ENCODE measurements at places on chromosomes 7 and 10.

- DNase-seq, result no peak
Observed at GRCh38 chr7:54563329-54563916, 21.2 kb downstream of the VSTM2A start.

DNA sequence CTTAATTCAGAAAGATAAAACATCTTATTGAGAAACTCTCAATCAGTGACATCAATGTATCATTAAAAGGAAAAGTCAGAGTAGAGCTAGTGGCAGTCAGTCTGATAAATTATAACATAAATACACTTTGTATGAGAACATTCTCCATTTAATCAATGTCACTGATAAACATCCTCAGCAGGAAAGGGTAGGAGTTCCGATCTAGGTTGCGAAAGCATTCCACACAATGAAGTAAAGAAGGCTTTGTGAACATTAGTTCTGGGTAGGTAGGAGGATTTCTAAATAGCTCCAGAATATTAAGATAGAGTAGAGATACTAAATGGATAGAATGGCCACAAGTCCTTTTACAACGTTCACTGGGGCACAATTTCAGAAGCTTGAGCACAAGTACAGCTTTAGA is 179.7 kb upstream of the MALRD1 start:
- no peak for DNase-seq

GRCh38 chr10:104666106-104666505 is 25.0 kb downstream of the SORCS3 start:
- no peak for DNase-seq

DNA sequence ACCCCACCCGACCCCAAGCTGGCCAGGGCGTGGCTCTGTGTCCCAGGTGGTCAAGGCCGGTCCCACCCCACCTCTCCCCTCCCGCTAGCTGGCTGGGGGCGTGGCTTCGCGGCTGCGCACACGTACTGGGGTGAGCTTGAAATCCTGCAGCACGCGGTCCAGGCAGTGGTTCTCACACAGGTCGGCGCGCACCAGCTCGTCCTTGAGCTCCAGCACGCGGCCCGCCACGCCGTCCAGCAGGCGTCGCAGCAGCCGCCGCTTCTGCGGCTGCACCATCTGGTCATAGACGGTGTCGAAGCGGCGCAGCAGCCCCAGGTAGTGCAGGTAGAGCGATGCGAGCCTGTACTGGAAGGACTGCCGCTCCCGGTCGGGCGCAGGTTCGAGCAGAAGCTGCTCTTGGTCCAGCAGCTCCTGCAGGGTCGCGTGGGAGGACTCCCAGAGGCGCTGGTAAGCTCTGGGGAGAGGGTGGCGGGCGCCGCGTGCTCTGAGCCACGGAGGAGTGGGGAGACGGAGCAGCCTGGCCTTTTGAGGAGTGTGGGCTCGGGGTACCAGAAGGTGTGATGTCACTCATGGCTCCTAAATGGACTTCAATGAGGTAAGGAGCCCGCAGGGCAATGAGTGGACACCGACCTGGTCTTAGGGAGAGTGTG is 5.8 kb downstream of the H2BK1 start:
- no peak for DNase-seq

- DNase-seq, result no peak
Observed at GRCh38 chr7:1087465-1087814, 473 bp upstream of the GPER1 start.

- DNase-seq, result peak; percentile 23
Observed at GRCh38 chr10:95907456-95908253, at the start of gene CC2D2B. Gene CC2D2B (plus strand): TSS chr10:95907975. CDS start chr10:95911324, 3,349 bp downstream.

GRCh38 chr10:60282771-60283353 is 106.8 kb downstream of the ANK3 start:
- DNase-seq, result no peak

GRCh38 chr10:1156616-1156886 is 100.4 kb downstream of the WDR37 start:
- DNase-seq, result no peak

DNA sequence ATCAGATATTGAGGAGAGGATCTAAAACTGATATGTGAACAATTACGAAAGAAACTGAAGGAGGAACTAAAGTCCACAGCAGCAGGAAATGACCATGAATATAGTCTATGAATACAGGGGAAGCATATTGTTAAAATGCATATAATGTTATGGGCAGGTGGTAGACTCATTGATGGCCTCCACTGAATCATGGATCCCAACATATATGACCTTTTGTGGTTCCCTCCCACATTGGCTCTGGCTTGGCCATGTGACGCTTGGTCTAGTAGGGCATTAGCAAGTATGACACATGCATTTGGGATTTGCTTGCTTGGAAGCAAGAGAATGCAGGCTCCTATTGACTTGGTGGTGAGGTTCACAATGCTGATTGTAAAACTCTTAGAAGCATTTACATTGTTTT is 55.2 kb upstream of the RAB18 start:
- no peak for DNase-seq

DNA sequence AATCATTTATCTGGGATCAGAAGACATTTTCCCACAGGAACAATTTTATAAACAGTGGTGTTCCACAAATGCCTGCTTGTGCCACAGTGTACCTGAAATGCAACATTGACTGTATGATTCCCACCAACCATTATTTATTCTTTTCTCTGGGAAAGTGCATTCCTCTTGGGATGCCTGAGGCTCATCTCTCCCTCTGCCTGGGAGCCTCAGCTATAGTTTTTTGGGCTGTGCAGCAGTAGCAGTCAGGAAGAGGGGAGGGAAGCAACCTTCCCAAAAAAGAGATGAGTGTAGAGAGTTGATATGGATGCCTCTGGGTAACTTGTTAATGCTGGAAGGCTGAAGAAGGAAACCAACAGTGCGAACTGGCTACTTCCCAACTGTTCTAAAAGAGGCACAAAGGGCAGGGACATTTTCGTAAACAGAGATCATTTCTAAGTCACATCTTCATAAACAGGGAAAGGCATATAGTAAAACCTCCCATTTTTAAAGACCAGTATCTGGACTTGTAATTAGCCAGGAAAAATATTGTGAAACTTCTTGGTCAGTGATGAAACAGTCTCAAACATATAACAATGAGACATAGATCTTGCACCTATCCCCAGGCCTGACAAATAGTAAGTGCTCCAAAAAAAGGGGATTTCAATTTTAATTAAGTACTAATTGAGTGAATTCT is 1.4 kb upstream of the CALD1 start:
- DNase-seq, result no peak

GRCh38 chr10:71134732-71135211 is 77.6 kb upstream of the UNC5B start:
- no peak for DNase-seq

GRCh38 chr7:90424720-90425119 is 21.5 kb downstream of the CLDN12 start:
- no peak for DNase-seq

DNA sequence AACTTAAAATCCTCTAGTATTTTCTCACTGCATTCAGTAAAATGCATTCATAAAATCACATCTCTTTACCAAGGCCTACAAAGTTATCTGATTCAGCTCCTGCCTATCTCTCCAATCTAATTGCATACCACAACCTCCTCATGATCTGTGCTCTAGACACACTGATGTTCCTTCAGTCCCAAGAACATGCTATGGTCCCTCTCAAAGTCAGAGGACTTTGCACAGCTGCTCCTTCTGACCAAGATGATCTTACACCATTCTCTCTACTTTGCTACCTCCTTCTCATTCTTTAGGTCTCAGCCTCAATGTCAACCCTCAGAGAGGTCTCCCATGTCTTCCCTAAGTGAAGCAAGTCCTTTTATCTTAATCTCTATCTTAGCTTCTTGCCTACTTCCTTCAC is 45.5 kb downstream of the CAV1 start:
- no peak for DNase-seq

- no peak for DNase-seq
Observed at GRCh38 chr7:121388950-121389349, 7.2 kb downstream of the FAM3C start.

DNA sequence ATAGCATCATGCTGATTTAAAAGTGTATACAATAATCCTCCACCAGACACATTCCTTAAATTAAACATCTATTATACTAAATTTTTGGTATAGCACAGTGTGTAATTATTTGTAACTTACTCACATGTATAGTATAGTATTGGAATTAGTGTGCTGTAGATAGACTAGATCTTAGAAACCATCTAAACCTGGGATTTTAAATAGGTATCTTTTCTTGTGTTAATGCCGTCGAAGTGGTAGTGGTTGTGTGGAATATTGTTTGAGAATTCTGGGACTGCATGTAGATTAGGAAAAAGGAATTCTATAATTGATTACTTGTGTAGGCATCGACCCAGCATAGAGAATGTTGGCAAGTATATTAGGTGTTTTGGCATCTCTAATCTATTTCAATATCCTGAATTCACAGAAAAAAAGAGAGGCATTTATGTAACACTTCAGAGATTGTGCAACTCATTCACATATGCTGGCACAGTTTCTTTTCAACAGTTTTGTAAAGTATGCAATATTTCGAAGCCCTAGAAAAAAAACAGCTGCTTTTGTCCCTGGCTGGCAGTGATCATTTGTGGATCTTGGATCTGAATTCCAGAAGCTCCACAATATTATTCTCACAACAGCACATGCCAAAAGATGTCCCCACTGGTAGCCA is 145.5 kb upstream of the AGR3 start:
- no peak for DNase-seq

- no peak for DNase-seq
Observed at GRCh38 chr10:61965703-61966395, 64.3 kb downstream of the ARID5B start.

DNA sequence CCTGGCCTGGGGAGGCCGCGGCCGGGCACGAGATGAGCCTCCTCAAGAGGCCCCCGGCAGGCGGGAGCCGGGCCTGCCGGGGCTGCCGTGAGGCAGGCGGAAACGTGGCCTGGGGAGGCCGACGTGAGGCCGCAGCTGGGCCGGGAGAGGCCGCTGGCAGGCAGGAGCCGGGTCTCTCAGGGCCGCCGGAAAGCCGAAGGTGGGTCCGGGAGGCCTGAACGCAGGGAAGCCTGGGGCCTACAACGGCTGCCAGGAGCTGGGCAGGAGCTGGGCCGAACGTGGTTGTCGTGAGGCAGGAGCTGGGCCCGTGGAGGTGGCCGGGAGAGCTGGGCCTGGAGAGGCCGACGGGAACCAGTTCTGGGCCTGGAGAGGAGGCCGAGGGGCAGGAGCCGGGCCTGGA is 171.9 kb downstream of the TPST1 start:
- no peak for DNase-seq

DNA sequence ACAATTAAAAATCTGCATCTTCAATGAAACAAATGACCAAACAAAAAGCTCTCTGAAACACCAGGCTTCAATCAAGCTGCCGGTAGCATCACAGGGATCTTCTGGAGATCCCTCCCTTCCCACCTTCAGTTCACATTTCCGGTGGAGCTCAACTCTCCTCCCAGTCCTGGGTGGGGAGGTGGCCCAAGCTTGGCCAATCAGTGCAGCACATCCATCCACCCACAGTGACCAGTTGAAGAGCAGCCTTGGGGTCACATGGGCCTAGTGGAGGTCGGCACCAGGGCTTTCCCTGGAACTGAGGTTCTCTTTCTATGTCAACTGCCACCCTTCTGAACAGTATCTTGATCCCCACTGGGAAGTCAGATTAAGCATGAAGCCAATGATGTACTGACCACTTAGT is 620.1 kb upstream of the MGMT start:
- DNase-seq, result no peak

DNA sequence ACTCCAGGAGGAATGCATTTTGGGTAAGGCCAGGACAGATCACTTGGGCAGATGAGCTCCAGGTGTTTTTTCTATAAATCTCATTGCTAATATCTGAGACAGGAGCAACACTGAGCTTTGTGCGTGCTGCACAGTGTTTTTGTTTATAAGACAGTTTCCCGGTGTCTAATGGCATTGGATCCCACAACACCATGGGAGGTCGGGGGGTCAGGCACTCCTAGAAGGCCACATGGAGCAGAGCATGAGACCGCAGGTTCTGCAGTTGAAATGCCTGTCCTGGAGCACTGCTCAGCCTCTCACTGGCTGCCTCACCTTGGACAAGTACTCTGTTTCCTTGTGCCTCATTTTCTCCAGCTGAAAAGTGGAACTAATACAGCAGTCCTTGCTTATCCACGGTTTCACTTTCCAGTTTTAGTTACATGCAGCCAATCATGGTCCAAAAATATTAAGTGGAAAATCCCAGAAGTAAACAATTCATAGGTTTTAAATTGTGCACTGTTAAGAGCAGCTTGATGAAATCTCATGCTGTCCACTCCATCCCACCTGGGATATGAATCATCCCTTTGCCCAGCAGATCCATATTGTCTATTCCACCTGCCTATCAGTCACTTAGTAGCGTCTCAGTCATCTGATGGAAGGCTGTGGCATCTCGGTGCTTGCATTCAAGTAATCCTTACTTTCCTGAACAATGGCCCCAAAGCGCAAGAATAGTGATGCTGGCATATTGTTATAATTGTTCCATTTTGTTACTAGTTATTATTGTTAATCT is 35.2 kb downstream of the ATXN7L1 start:
- DNase-seq, result no peak

GRCh38 chr10:113297226-113297625 is 255.6 kb upstream of the HABP2 start:
- DNase-seq, result no peak

DNA sequence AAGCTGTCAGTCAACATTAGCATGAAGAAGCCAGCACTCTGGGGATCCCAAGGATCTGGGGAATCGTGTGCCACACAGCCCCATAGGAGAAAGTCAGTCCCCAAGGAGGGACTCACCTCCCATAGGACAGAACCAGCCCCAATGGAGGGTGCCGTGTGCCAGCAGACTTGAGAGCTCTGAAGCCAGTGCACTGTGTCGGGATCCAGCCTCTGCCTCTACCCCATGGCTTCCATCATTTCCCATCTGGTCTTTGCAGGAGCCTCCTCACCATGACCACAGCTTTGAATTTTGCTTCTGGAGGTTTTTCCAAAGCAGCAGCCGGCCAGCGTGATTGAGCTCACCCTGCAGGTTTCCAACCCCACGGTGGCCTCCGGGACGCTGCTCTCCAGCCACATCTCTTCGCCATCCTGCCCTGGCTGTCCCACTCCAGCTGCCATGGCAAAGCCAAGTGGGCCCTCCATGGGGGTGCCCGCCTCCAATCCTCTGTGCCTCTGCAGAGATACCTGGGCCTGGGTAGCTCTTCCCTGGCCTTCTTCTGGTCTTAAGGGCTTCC is 171.8 kb upstream of the SHH start:
- no peak for DNase-seq

DNA sequence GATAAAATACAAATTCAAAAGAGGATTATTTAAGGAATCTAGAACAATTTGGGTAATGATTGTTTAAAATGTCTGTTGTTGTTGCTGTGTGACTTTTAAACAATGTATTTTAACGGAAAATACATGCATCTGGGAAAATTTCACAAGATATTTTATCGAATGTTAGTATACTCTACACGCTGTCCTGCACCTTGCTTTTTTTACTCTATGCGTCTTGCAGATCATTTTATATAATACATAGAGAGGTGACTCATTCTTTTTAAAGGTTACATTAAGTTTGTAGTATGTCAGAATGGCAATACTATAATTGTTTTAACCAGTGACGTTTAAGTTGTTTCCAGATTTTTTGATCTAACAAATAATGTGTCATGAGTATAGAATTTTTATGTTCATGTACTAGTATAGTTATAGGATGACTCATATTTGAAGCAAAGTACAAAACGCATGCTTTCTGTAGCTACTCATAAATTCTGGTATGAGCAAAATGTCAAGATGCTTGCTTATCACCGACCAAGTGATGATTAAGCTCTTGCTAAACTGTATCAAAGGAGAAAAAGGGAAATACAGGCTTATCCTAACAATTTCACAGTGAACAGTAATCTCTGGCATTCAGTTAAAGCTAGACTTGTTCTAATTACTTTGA is 4.9 kb downstream of the DKK1 start:
- DNase-seq, result no peak
